ENCODE measurements at places on chromosomes 1 and 21. TPM values are rescaled to one million over a fixed set of nuclear protein-coding genes. Genes with fewer than 3 reads are reported as not detected.

DNA sequence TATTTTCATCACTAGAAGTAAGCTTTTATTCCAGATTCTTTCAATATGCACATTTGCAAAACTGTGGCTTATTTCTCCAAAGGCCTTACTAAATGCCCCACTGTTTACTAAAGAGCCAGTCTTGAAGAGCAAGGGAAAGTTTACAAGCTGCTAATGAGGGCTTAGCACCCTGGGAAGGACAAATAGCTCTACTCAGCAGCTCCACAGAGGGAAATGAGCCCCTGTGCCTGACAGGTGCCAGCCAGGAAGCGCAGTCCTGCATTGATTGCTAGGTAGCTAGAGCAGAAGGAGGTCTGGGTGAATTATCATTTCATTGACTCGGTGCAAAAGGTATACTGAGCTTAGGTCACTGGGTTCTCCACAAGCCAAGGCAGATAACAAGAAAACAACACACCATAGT, 307.0 kb downstream of the SETD4 start:
- DNase-seq = no peak

DNA sequence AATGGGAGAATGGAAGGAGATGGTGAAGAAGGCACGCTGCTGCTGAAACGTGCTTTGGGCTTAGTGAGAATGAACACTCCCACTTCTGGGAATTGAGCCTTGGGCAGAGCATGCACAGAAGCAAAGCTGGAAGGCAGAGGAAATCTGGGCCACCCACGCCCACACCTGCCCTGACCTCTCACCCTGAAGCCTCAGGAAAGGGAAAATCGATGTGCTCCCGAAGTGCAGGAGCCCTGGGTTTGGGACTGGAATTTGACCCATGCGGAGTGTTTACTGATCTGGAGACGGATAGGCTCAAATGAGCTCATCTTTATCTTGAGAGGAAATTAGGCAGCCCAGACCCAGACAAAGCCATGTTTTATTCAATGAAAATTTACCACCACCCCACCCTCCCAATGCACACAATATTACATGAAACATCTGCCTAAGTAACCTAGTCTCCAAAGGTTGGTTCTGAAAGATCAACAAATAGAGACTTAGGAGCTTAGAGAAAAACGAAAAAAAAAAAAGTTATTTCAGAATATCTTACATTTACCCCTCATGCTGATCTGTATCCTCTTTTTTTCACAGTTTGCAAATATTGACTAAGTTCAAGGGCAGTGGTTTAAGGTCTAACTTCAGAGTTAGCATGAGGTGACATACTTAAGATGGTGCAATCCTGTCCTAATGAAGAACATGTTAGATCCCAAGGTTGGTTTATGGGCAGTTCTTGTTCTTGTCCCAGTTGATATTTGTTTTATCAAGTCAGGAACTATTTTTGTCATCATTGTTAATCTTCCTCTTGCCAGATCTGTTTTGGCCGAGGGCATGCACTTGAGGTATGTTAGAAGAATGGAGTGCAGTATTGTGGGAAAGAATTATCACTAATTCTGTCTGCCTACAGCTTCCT, 63.0 kb downstream of the PROX1 start:
- DNase-seq = no peak

DNA sequence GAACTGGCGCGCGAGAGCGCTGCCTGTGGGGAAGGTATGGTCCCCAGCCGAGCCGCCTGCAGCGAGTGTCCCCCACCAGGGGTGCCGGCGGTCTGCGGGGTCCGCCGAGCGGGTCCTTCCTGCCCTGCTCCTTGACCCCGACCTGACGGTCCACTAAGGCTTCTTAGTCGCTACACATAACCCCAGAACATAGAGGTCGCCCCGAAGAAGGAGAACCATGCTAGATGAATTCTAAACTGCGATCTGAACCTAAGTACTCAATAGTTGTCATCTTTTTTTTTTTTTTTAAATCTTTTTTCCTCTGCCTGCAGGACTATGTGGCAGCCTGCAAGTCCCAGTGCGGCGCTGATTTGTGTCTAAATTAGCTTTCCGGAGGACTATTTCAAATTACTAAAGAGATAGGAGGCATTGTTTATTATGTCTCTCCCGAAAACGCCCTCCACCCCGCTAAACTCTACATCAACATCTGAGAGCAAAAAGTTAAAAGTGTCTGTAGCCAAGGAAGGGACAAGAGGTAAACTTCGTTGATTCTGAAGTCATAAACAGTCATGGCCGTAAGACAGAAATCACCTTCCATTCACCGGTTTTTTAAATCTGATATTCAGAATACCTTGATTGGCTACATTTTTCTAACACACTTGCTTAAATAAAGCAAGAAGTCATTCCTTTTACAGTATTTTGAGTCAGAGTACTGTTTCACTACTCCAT, 476 bp downstream of the AXDND1 start:
- DNase-seq = no peak

GRCh38 chr1:237890416-237890815, 306 bp downstream of the ZP4 start:
- no peak for DNase-seq

DNA sequence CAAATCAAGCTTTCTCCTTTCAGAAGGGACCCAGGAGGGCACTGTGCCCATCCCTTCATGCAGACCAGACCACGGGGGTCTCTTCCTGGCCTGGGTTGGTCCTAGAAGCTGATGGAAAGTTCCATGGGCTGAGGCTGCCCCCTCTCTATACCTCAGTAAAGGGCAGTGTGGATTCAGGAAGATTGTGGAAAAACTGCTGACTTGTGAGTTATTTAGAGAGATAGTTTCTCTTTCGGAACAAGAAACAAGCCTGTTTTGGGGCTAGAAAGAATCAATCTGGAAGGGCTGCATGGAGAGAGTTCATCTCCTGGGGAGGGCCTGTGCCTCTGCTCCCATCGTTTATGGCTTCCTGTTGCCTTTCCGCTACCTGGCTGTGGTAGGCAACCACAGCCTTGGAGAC, 803 bp downstream of the CHIT1 start:
- no peak for DNase-seq

- no peak for DNase-seq
Observed at GRCh38 chr1:1275836-1276235, 2.2 kb upstream of the UBE2J2 start.

- DNase-seq = no peak
Observed at GRCh38 chr1:76933847-76934815, 66.9 kb downstream of the ST6GALNAC5 start.

The LRRC38 gene
- not detected for total RNA-seq

The SPRR2E gene
- total RNA-seq = not detected
